Large intestine (tissue), 12 donors: ENCODE measurements at places on chromosomes 2 and 18. TPM values are rescaled to one million over a fixed set of nuclear protein-coding genes. Genes with fewer than 3 reads are reported as not detected.

GRCh38 chr2:115946891-115947290 lies 1504.5 kb downstream of the DPP10 start:
- no peak for DNase-seq

DNA sequence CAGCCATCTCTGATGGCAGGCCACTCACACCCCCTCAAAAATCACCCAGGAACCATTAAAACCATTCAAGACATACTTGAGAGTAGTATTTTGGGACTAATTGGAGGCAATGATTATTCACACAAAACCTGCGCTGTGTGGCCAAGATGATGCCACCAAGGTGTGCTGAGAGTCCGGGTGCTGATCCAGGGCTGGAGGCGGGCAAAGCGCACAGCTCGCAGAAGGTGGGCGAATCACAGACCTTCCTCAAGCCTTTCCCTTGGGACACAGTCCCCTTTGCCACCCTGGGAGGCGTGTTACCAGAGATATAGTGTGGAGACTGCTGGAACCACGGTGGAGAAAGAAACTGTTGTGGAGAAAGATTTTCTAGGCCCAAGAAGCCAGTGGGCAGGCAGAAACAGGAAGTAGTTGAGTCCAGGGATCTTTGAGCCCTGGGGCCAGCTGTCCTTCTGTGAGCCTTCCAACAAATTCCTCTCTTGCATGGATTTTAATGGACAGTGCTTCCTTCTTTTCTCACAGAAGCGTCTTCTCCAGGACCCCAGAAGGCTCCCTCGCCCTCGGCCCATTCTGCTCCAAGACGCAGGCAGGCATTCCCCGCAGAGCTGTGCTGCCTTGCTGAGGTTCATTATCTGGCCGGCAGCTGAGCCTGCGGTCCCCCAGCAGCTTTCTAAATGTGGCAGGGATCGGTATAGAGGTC lies 8.0 kb downstream of the COPS9 start:
- no peak for DNase-seq

DNA sequence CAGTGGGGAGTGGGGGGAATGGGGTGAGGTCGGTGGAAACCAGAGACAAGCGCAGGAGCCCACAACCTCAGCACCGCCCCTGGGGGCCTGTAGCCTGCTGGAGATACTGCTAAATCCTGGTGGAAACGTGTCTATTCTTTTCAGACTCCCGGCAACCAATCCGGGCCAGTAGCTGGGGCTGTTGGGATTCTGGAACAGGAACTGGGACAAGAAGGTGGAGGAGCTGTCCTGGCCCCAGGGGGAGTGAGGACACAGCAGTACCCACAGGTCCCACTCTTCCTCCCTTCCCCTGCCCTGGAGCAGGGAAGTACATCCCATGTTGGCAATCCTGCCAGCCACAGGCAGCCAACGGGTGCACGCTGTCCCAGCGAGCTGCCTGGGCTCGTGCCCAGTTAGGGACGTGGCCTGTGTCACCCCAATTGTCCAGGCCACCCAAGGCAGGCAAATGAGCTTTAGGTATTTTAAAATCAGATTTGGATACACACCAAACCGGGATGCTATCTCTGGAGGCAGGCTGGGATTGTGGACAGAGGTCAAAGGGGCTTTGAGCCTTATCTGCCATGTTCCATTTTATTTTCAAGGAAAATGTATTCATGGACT lies 51.8 kb downstream of the HS1BP3 start:
- no peak for DNase-seq

DNA sequence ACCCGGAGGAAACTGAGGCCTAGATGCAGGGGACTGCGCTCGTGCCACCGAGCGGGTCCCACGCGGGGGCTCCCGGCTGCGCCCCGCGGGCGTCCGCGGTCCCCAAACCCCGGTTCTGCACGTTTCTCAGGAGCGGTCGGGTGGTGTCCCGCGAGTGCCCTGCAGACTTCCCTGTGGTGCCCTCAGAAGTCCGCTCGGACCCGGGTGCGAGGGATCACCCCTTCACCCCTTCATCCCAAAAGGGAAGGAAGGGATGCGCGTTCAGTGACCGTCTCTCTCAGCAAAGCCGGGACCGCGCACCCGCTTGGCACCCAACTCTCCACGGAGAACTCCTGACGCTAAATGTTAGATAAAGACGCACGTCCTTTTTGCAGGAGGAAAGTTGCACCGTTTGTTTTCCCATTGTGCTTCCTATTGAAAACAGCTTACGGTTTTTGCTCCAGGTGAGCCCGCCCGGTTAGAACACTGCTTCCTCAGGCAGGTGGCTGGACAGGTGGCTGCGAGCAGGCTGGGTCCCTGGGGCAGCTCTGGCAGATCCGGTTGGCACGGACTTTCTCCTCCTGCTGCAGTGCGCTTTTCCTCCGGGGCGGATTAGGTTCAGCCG lies 779 bp downstream of the DGKD start:
- peak; percentile 56 for DNase-seq

The GRHL1 gene
- 3.0 TPM for polyA plus RNA-seq
